ENCODE measurements at places on chromosomes 3 and 15.
A peak's percentile ranks its signal among the peaks of the same experiment; 100 is the strongest.

- DNase-seq = peak; percentile 93
Observed at GRCh38 chr15:75107908-75108838, 84.8 kb downstream of the PPCDC start.

GRCh38 chr3:62229211-62229610 is 144.1 kb downstream of the FEZF2 start:
- no peak for DNase-seq

GRCh38 chr3:72947715-72948490 is 48.7 kb upstream of the PPP4R2 start:
- DNase-seq = no peak

DNA sequence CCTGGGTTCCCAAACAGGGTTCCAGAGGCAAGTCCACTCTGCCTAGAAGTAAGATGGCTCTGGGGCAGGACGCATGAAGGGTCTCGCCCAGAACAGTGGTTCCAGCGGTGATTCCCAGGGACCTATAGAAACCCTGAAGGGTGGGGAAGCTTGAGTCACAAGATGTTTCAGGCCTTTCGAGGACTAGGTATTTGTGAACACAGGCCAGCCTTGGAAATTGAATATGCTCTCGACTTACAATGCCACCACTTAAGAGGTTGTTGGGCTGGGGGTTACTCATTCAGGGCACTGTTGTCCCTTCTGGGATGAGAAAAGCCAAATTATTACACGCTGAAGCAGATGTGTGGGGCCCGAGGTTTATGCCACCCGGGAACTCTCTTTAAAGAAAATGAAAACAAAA is 152.0 kb downstream of the TJP1 start:
- no peak for DNase-seq

DNA sequence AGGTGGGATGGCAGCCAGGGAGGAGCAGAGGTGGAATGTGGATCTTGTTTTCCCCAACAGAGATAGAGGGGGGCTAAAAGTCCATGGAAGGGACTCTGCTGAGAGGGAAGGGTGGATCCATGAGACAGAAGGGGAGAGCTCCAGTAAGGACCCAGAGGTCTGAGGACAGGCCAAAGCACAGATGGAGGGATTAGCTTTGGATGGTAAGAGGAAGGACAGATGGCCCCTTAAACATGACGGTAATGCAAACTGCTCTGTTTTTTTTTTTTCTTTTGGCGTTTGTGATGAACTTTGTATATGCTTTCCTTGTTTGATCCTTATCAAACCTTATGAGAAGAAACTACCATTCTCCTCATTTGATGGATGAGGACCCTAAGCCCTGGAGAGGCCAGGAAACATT is 96.2 kb downstream of the IGF1R start:
- DNase-seq = no peak

DNA sequence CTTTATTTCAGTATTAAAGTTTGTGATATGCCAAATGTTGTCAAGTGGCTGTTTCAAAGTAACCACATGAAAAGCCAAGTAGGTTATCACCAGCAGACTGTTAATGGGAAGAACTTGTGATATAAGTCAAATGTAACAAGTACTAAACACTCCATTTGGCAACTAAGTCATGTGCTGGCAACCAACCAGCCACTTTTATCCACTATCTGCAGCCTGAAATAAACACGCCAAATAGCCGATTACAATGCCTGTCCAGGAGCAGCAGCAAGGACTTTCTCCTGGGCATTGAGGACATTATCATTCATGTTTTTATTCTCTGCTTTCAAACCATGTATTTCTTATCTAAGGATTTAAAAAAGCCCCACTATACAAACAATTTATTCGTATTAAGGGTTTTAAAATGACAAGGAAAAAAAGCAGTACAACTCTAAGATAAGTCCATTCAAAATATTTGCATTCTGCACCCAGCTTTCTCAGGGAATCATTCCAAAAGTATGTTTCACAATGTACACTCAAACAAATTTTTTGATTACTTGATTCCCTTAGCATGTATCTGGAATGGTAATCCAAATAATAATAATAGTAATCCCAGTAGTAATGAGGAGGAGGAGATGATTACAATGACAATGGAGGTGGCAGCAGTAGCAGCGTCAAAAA is 448.6 kb downstream of the ERC2 start:
- DNase-seq = no peak

DNA sequence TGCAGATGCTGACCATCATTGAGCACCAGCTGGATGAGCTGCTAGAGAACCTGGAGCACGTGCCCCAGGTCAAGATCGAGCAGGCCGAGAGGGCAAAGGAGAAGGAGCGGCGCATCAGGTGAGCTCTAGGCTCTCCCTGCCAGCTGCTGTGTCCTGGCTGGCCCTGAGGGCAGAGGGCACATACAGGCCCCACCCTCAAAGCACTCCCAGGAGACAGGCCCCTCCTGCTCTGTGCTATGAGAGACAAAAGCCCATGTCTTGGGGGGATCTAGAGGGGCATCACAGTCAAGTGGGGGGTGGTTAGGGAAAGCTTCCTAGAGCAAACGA is 39.5 kb downstream of the CFAP100 start:
- DNase-seq = no peak

GRCh38 chr3:150407051-150407807 is 869 bp upstream of the TSC22D2 start:
- peak; percentile 57 for DNase-seq

DNA sequence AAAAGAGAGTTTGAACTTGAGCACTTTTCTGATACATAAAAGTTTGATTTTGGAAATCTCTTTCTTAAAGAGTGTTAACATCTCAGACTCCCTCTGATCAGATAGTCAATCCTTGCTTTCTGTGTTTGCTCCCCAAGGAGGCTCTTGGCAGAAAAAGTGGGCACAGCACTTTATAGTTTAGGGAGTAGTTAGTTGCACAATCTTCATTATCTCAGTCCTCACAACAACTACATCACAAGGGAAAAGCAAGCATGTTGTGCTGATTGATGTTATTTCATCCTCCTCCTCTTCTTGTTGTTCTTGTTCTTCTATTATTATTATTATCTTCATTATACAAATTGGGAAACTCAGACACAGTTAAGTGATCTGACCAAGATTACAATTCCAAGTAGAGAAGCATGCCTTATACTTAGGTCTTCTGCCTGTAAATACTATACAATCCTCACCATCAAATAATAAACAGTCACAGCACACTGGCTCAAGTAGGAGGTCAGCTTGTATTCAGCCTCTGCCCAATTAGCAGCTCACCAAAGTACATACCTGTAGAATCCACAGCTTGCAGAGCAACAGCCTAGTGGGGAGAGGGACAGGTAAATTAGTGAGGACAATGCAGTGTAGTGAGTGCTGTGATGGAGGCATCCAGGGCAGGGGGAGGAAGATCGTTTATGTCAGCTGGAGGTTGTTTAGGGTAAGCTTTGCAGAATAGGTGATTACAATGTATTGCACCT is 304.1 kb upstream of the MME start:
- no peak for DNase-seq

DNA sequence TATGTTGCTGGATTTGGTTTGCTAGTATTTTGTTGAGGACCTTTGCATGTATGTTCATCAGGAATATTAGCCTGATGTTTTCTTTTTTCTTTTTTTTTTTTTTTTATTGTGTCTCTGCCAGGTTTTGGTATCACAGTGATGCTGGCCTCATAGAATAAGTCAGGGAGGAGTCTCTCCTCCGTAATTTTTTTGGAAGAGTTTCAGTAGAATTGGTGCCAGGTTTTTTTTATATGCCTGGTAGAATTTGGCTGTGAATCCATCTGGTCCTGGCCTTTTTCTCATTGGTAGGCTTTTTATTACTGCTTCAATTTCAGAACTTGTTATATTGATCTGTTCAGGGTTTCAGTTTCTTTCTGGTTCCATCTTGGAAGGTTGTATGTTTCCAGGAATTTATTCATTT is 165.8 kb downstream of the VPS8 start:
- DNase-seq = peak; percentile 14

DNA sequence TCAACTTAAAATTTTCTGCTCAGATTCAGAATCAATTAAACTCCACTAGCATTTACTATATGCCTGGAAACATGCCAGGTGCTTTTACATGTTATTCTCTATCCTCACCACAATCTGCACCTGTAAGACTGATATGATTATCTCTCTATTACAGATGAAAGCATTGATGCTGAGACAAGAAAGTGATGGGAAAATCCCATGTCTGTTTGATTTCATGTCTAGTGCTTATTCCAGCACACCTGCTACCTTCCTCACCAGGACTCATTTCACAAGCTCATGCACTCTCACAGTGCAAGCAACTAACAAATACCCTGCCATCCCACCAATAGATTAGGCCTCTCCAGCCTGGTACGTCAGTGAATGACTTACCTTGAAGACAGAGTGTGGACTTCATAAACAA is 25.0 kb upstream of the BCL6 start:
- no peak for DNase-seq

- no peak for DNase-seq
Observed at GRCh38 chr3:15312550-15312949, 19.8 kb downstream of the SH3BP5 start.

All from fibroblast of pulmonary artery (primary cell).